Neural progenitor cell (in vitro differentiated cells): ENCODE measurements at places on chromosomes 2 and 18. TPM values are rescaled to one million over a fixed set of nuclear protein-coding genes. Genes with fewer than 3 reads are reported as not detected.

Gene TTN
- 0.53 and 1.3 TPM in 2 replicates for total RNA-seq

Gene CYP27C1
- total RNA-seq, result 3.0 and 3.8 TPM in 2 replicates

Gene CD8B
- not detected in 2 replicates for total RNA-seq

GRCh38 chr2:108228006-108228405, 11.8 kb upstream of the SULT1C3 start:
- no peaks in the 10 kb centered on the region for H3K4me1 ChIP-seq
- H3K27ac ChIP-seq, result no peak overlapping the region
- H3K4me3 ChIP-seq, result no peak overlapping the region
- no peaks in the 10 kb centered on the region for H3K27me3 ChIP-seq

GRCh38 chr2:62206024-62206423, 10.1 kb downstream of the B3GNT2 start:
- no peaks in the 10 kb centered on the region for H3K27me3 ChIP-seq
- DNase-seq, result no peak
- H3K36me3 ChIP-seq, result peaks cover 4% of the 10 kb centered on the region
- peaks cover 57% of the 10 kb centered on the region for H3K4me1 ChIP-seq

DNA sequence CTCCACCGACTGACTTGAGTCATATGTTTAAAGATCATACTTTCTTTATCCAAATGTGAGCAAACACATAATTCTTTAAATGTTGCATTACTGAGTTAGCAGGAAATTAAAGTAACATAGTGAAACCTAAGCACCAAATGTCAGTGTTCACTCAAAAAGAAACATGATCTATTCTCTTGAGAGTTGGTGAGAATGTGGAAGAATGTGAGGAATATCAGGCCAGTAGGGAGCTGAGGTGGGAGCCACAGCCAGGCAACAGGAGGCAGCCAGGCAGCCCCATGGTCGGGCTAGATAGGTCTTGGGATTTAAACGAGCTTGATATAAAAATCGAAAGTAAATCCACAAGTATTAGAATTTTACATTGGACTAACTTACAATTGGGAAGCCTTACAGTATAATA, 198.1 kb upstream of the SH3BP4 start:
- no peak overlapping the region for H3K4me3 ChIP-seq
- H3K36me3 ChIP-seq, result no peaks in the 10 kb centered on the region
- no peaks in the 10 kb centered on the region for H3K4me1 ChIP-seq
- H3K27me3 ChIP-seq, result no peaks in the 10 kb centered on the region
- H3K27ac ChIP-seq, result no peak overlapping the region

DNA sequence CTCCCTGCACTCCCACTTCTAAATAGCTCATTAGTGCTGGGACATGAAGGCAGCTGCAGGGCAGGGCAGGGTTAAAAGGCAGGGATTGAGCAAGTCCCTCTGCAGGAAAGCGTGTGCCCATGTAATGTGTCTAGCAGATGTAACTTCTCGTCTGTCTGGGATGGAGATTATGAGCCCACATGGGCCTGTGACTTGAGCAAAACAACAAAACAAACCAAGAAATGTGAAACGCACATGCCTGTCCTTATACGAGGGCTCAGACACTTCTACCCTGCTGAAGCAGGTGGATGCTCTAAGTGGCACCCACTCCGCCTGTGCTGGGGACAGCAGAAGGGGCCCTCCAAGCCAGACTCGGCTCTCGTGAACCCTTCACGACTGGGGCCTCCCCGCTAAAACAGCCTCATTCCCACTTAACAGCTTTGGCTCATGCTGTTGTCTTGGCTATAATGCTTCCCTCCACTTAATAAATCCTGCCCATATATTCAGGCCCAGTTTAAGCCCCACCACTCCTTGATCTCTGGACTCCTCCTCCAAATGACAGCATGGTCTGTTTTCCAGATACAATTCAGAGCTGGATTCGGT, 40.9 kb downstream of the TMEM247 start:
- no peaks in the 10 kb centered on the region for H3K4me1 ChIP-seq
- H3K27ac ChIP-seq, result no peak overlapping the region
- no peak overlapping the region for H3K4me3 ChIP-seq

DNA sequence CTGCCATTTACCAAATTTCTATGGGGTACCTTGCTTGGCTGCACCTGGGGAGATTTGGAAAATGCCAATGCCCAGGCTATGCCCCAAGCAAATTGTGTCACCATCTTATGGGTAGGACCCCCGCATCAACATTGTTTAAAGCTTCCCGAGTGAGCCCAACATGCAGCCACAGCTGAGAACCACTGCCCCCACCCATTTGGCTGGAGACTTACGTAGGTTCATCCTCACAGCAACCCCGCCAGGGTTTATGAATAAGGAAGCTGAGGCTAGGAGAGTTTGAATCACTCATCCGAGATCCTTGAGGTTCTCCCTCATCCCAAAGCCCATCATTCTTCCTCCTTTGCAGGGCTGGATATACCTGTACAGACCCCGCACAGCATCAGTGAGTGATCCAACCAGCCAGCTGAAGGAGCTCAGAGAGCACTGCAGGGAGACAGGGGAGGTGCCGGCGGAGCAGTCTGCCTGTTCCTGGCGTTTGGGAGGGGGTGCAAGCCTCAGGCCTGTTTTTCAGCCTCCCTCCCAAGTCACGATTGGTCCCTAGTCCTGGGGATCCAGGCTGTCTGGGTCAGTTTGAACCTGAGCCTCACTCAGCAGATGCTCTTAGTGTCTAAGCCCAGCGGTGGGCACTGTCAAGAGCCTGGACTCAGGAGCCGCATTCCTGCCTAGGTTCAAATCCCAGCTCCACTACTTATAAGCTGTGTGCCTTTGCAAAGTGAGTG, 164.9 kb downstream of the SMAD7 start:
- H3K36me3 ChIP-seq, result no peaks in the 10 kb centered on the region
- H3K27me3 ChIP-seq, result no peaks in the 10 kb centered on the region
- no peak overlapping the region for H3K27ac ChIP-seq
- DNase-seq, result no peak
- H3K4me3 ChIP-seq, result no peak overlapping the region
- peaks cover 20% of the 10 kb centered on the region for H3K4me1 ChIP-seq

DNA sequence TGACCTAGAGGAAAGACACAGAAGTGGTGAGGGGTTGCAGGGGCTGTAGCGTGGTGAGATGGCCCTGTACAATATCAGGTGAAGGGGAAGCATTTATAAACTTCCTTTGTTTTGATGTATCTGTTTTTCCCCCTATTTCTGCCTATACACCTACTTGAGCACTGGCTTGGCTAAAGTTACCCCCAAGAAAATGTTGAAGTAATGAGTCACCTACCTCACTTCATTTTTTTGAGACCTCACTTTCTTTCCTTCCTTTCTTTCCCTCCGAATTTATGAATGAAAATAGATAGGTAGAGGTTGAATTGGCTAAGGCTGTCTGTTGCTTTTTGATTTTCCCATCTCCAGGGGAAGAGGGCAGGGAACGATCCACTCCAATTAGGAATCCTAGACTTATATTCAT, 231.1 kb upstream of the EPAS1 start:
- no peak for DNase-seq
- no peak overlapping the region for H3K27ac ChIP-seq
- no peak overlapping the region for H3K4me3 ChIP-seq
- H3K36me3 ChIP-seq, result no peaks in the 10 kb centered on the region
- no peaks in the 10 kb centered on the region for H3K4me1 ChIP-seq
- no peaks in the 10 kb centered on the region for H3K27me3 ChIP-seq

DNA sequence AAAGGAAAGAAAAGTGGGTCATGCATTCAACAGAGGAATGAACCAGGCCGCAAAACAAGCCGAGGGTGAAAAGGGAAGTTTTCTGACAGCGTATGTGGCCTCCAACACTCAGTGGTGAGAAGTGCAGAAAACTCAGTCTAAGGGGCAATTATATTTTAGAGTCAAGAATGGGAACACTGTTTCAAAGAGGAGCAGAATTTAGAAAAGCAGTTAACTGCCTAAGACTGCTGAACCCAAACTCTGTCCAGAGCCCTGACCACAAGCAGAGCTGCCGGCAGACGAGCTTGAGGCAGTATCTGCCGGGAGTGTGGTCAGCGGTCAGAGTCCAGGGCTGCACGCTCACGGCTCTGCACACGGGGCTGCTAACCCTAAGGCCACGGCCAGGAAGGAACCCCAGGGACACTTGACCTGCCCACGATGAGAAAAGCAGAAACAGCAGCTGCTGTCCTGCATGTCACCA, 347.0 kb upstream of the ID2 start:
- no peaks in the 10 kb centered on the region for H3K36me3 ChIP-seq
- DNase-seq, result no peak
- no peak overlapping the region for H3K4me3 ChIP-seq
- no peak overlapping the region for H3K27ac ChIP-seq

DNA sequence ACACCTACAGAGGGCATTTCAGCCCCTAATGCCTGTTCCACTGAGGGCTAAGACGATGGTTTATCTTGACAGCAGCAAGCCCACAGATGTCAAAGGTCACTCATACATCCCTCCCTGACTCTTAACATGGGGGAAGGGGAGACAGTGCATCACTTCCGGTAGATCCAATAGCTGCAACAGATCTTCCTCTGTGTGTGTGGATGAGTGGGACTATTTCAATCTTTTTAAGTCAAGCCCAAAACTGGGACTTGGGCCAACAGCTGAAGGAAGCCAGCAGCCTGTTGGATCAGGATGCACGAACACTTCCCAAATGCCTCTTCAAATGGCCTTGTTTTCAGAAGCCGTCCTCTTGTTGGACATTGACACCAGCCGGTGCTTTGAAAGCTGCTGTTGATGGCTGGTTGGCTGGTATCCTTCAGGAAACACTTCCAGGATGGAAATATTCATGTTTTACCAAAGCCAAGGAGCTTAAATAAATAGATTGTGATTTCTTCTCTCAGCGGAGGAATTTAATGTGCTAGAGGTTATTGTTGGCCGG, 59.2 kb downstream of the IL1R2 start:
- H3K27ac ChIP-seq, result no peak overlapping the region
- H3K36me3 ChIP-seq, result no peaks in the 10 kb centered on the region
- H3K4me1 ChIP-seq, result no peaks in the 10 kb centered on the region
- H3K4me3 ChIP-seq, result no peak overlapping the region

DNA sequence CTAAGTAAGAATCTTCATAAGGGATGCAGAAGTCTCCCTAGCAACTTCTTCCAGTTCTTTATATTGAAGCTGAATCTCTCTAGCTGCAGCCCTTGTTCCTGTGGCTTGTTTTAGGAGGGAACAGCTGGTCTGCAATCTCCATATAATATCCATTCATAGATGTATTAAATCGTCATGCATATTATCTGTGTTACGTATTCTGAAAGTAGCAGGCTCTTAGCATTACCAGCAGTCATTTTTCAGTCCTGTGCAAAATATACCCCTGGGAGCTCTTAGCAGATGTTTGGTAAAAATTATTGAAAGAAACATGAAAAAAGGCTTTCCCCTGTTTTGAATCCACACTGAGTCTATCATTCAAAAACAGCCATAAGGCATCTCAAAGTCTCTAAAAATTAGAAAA, 385.3 kb downstream of the IRS1 start:
- no peak overlapping the region for H3K27ac ChIP-seq
- DNase-seq, result no peak
- H3K36me3 ChIP-seq, result no peaks in the 10 kb centered on the region
- H3K27me3 ChIP-seq, result no peaks in the 10 kb centered on the region

DNA sequence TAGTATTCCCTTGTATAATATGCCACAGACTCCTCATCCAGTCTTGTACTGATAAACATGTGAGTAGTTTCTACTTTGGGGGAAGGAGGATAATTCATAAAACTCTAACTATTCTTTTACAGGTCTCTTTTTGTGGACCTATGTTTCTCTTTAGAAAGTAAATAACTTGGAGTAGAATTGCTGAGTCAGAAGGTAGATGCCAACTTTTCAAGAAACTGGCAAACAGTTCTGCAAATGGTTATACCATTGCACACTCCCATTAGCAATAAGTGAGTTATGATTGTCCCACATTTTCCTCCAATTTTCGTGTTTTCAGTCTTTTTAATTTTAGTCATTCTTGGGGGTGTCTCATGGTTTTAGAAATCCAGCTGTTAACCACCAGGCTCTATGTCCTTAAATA, 477.2 kb upstream of the LRRTM4 start:
- H3K27ac ChIP-seq, result no peak overlapping the region
- DNase-seq, result no peak
- H3K36me3 ChIP-seq, result no peaks in the 10 kb centered on the region
- no peak overlapping the region for H3K4me3 ChIP-seq
- no peaks in the 10 kb centered on the region for H3K27me3 ChIP-seq
- H3K4me1 ChIP-seq, result no peaks in the 10 kb centered on the region

GRCh38 chr2:47868611-47869352, 37.5 kb downstream of the FBXO11 start:
- peaks cover 14% of the 10 kb centered on the region for H3K4me1 ChIP-seq
- H3K36me3 ChIP-seq, result peaks cover 3% of the 10 kb centered on the region
- no peaks in the 10 kb centered on the region for H3K27me3 ChIP-seq
- no peak for DNase-seq

DNA sequence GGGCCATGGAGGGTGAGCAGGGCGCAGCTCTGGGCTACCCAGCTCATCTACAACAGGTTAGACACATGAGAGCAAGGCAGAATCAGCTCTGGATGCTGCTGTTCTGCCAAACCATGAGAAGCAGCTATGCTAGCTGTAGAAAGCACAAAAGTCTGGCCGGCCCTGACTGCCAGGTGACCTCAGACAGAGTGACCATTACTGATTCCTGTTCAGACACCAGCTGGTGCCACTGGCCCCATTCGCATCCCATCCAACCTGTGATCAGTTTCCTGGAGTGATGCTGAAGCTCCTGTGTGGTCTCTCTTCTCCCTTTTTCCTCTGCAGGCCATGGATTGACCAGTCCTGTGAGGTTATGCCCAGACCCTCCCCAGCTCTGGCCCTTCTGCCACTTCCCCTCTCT, 14.3 kb downstream of the RBMS1 start:
- DNase-seq, result no peak
- no peak overlapping the region for H3K4me3 ChIP-seq
- no peaks in the 10 kb centered on the region for H3K36me3 ChIP-seq
- no peaks in the 10 kb centered on the region for H3K27me3 ChIP-seq

DNA sequence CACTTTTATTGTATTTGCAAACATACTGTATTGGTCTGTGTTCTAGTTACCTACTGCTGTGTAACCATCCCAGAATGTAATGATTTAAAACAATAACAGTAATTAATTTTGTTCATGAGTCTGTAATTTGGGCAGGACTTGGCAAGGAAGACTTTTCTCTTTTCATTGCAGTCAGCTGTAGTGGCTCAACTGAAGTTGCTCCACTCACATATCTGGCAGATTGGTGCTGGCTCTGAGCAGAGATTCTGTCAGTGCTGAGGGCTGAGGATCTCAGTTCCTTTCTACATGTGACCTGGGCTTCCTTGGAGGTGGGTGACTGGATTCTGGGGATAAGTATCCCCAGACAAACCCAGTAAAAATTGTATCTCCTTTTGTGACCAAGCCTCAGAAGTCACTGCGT, 26.6 kb downstream of the PTPN4 start:
- H3K27ac ChIP-seq, result no peak overlapping the region
- H3K27me3 ChIP-seq, result no peaks in the 10 kb centered on the region
- peaks cover 9% of the 10 kb centered on the region for H3K4me1 ChIP-seq

- peak; percentile 10 for DNase-seq
- H3K4me1 ChIP-seq, result peaks cover 3% of the 10 kb centered on the region
- H3K27me3 ChIP-seq, result no peaks in the 10 kb centered on the region
- no peaks in the 10 kb centered on the region for H3K36me3 ChIP-seq
Measured at GRCh38 chr18:77191071-77191751, 58.4 kb upstream of the GALR1 start.
